ENCODE measurements at places on chromosomes 2 and 18.

DNA sequence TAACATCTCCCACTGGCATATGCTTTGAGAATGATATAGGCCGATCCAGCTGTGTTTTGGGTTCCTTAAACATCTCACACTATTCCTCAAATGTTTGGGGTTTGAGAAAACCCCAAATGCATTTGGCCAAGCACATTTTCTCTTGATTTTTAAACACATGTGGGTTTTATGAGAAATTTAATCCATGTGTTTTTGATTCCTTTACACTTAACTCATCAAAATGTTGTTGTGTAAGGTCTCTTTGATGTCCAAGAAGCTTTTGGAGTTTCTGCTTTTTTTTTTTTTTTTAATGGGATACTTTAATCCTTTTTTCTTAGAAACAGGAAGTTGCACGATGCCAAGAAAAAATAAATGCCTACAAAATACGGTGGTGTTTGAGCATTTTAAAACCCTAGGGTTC lies 339.8 kb upstream of the TCF4 start:
- DNase-seq, result no peak

DNA sequence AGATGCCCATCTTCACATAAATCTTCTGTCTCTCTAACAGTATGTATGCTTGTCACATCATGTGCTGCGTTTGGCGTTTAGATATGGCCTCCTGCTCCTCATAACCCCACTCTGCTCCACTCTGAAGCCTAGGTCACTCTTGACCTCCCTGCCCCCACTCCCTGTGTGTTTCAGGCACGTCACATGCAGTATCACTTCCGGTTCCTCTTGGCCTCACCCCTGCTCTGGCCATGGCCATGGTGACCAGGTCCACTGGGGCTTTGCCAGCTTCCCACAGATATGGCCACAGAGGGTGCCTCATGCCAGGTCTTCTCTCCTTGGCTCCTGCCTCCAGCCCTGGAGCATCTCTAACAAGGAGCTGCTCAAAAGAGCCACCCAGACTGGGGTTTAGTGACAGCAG lies 160.0 kb downstream of the RNF152 start:
- no peak for DNase-seq

DNA sequence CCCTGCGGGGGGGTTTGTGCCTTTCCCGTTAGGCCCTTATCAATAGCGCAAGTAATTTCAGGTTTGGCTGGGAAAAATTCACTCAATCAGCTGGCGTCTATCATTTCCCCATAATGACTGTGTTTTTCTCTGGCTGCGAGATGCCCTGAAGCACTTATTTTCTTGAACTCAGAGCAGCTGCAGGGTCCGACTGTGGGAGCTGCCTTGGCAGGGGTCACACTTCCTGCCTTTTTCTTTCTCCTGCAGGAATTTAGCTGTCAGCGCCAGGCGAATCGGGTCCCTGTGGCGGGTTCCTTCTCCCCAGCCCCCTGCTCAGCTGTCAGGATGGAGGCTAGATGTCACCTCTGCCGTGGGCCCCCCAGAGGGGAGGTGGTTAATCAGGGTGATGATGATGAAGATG lies 81.3 kb upstream of the HPCAL1 start:
- DNase-seq, result no peak

GRCh38 chr2:49002750-49003149 lies 151.6 kb downstream of the FSHR start:
- no peak for DNase-seq

DNA sequence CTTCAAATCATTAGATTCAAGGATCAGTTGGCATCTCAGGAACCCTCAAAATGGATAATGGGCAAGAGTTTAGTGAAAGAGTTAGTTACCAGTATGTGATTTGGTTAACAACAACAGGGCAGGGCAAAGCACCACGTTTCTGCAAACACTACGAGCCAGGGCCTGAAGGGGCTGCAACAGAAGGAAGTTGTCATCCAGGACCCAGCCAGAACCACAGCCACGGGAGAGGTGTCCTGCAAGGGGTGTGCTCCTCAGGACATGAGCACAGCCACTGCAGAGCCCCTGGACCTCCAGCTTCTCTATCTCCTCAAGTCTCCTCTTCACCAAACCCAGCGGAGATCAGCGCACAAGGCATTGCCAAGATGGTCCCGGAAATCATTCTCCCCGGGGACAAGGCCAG lies 173.3 kb upstream of the PIEZO2 start:
- no peak for DNase-seq

DNA sequence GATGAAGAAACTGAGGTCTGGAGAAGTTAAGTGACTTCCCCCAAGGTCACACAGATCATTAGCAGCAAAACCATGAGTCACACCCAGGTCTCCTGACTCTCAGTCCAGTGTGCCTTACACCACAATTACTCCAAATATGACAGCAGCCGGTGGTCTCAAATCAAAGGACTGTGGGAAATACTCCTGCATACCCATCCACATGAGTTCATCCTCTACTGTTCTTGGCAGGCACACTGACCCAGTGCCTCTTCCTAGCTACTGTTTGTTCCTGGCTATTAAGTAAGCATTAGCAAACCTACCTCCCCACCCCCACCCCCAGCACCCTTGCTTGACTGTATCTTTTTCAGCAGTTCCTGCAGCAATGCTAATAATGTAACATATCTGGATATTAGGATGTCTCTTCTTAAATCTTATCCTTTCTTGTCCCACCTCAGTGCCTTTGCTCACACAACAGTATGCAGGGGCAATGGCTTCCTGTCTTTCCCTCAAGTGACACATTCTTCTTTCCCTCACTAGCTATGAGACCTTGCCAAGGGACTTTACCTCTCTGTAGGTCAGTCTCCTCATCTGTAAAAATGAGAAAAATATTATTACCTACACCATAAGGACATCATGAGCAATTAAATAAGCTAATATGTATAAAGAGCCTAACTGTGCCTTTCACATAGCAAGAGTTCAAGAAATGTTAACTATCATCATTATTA lies 46.2 kb downstream of the FAM98A start:
- no peak for DNase-seq

DNA sequence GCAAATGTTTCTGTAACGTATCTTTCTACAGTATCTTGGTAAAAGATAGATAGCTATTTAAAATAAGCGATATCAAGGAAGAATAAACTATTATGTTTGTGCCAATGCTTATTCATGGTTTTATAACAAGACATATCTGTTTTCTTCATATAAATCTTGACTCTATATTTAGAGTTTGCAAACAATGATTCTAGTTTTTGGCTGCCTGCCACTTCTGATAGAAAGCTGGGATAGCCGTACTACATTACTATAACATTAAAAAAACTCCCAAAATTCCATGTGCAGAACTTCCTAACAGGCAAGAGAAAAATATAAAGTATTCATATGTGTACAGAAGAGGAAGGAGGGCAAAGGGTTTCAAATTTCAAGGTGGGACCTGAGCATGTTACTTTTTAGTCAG lies 985.0 kb downstream of the BCL11A start:
- DNase-seq, result no peak

GRCh38 chr2:131125195-131125757 lies 20.1 kb downstream of the PLEKHB2 start:
- DNase-seq, result no peak

GRCh38 chr2:235950473-235950809 lies 217.7 kb downstream of the GBX2 start:
- no peak for DNase-seq

GRCh38 chr2:15834381-15835031 lies 105.8 kb upstream of the MYCN start:
- DNase-seq, result no peak

GRCh38 chr2:233414777-233415570 lies 60.7 kb downstream of the DGKD start:
- no peak for DNase-seq

- DNase-seq, result no peak
These were observed 367 bp downstream of the FBXO48 start for GRCh38 chr2:68466778-68467076.

DNA sequence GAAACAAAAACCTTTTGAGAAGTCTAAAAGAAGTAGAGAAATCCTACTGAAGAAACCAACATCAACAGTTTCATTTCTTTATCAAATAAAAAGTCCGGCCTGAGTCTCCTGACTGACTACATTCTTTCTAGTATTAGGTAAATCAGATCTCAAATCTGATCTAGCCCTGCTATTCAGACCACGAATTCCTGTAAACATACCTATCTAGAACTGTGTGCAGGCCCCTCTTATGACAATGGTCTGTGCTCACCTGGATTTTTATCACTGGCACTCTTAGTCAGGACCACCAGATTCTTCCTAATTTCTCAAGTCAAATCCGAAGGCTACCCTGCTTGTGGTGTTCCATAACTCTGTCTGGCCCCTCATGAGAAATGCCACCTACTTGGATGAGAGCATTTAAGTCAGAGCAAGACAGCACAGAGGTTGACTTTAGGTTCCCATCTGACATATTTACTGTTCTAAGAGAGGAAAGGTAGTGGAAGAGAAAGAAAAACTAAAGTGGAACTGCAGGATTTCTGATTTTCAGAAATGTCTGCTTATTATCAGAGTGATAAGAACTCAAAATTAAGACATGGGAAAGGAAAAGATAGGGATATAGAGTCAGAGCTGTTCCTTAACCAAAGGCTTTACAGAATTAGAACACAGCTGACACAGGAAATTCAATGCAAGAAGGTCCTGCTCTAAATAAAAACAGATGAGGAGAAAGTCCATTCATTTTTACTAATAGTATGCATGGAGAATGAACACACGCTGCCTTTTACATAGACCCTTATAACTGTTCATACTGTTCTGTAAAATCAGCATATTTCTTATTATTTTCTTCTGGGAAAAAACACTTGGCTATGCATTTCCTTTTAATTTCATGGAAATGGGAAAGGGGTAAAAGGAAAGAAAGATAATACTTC lies 56.5 kb downstream of the SLC8A1 start:
- no peak for DNase-seq

DNA sequence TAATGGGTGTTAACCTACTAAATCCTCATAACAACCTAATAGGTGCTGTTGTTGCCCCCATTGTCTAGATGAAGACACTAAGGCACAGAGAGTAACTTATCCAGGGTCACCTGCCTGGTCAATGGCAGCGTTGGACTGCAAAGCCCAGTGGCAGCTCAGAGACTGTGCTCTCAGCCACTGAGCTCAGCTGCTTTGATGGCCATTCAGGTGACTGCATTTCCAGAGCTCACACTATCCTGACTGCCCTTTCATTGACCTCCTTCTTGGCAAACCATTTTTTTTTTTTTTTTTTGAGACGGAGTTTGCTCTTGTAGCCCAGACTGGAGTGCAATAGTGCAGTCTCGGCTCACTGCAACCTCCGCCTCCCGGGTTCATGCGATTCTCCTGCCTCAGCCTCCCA lies 115.2 kb downstream of the MAPK4 start:
- no peak for DNase-seq

GRCh38 chr2:9570182-9571060 lies 14.8 kb upstream of the ADAM17 start:
- no peak for DNase-seq

- DNase-seq, result no peak
These were observed 38.0 kb downstream of the HJURP start for GRCh38 chr2:233816334-233816733.

GRCh38 chr2:41967476-41968181 lies 80.2 kb upstream of the PKDCC start:
- no peak for DNase-seq

- DNase-seq, result no peak
These were observed 121.1 kb upstream of the TEX51 start for GRCh38 chr2:126777620-126777978.

DNA sequence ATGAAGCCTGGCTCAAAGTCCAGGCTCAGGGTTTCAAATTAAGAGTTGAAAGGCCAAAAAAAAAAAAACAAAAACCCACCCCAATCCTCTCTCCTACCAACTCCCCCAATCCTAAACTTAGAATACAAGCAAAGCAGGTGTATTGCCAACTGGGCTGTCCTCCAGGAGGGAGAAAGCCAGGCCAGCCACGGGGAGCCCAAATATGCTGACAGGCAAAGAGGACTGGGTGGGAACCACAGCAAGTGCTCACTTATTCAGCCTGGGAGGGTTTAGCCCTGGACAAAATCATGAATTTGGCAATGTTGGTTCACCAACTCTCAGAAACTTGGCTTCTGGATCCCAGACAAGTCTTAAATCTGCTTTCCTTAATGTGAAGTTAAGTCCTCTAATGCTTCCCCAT lies 36.5 kb downstream of the GKN2 start:
- no peak for DNase-seq

DNA sequence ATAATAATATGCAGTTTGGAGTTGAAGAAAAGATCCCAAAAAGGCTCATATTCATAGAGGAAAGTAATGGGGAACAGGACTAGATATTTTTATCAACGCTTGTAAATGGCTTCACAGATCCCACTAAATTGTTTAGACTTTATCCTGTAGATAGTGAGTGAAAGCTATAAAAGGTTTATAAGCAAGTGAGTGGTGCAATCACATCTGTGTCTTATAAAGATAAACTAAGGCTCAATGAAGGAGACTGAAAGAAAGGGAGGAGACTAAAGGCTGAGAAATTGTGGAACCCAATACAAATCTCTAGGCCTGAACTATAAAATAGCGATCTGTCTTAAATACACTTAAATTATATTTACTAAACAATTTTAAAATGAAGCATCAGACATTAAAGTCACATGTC lies 7.7 kb downstream of the SP3 start:
- DNase-seq, result no peak

DNA sequence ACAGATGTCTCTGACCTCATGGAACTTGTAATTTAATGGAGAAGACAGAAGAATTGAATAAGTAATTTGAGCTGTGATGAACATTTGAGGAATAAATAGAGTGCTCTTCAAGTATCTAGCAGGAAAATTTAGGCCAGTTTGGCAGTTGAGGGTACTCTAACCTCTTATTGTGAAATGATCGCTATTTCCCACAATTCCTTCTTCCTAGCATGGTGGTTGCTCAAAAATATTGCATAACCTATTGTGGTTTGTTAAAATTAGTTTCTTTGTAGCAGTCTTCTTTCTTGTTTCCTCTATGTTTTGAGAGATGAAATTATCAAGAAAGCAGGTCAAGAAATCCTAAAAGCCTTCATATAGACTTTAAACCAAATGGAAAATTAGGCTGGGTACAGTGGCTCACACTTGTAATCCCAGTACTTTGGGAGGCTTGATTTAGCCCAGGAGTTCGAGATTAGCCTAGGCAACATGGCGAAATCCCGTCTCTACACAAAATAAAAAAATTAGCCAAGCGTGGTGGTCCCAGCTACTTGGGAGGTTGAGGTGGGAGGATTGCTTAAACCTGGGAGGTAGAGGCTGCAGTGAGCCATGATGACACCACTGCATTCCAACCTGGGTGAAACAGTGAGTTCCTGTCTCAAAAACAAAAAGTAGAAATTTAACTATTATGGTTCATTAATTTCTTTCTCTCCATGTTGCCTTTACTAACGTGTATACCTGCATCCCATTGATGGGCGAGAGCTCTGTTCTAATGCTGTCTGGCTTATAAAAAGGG lies 58.7 kb downstream of the RBKS start:
- no peak for DNase-seq

Data from activated naive CD8-positive, alpha-beta T cell treated with anti-CD3 and anti-CD28 coated beads, Interleukin-2, amount 50 U/mL, for 16 hours (primary cell).